ENCODE measurements at places on chromosomes 16 and 17.

GRCh38 chr16:8986111-8986510 is 22.4 kb upstream of the USP7 start:
- DNase-seq: no peak

DNA sequence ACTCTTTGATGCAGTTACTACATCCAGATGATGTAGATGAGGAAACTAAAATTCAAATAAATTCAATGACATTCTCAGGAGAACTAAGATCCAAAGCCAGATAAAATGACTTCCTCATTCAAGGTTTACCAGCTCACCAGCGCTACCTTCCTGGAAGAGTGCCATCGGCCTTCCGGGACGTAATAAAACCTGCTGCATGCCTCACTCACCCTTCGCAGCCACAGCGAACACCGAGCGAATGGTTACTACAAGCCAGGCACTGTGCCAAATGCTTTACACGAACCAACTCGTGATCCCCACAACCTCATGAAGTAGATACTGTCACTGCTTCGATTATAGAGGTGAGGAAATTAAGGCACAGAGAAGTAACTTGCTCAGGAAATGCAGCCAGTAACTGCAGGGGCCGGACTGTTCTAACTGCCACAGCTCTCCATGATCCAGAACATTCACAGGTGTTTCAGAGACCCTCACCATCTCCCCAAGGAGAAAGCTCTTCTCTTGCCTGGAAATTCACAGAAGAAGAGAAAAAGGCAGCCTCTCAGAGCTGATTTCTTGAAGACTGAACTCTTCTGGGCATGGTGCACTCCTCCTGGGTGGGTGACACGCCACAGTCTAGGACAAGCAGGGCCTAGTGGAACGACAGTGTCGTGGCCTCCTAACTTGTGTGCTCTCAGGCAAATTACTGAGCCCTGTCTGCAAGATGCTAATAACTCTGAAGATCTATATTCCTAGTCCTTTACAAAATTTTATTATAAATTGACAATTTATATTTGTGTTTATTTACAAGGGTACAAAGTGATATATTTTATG is 46.8 kb downstream of the HIC1 start:
- no peak for DNase-seq

GRCh38 chr17:59498530-59499307 is 66.7 kb upstream of the DHX40 start:
- DNase-seq: no peak

GRCh38 chr17:75241143-75241430 is 20.3 kb downstream of the GGA3 start:
- DNase-seq: no peak

DNA sequence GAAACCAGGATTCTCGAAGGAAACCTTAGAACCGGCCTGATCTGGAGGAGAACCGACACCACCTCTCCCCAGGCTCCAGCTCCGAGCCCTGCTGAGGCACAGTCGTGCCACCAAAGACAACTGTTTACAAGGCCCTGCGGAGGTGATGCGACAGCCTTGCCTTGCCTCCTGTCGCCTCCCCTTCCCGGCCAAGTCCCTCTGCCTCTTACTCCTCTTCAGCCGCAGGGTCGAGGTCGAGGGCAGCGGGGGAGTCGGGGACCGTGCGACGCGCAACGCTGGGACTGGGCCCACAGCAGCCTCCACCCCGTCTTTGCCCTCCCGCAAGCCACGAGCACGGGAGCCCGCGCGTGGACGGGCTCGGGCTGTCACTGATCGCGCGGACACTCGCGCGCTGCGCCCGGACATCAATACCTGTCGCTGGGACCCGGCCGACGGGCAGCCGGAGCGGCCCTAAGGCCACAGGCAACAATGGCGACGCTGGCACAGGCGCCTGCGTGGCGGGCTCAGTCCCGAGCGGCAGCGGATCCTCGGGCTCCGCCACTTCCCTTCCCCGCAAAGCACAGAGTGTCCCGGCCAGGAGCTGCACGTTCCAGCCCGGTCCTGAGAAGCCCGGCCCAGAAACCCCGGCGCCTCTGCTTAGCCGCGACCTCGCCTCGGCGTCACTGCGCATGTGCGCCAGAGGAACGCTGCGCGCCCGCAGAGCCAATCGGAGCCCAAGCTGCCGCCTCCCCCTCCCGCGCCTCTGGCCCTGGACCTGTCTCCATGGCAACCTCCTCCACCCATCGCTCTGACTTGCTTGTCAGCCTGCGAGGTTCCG is at the start of gene ZNF287:
Gene ZNF287 (minus strand): TSS at position 664 of the 817 bp plus-strand sequence. CDS start 1,473 bp downstream, outside the sequence.
- peak; percentile 58 for DNase-seq

DNA sequence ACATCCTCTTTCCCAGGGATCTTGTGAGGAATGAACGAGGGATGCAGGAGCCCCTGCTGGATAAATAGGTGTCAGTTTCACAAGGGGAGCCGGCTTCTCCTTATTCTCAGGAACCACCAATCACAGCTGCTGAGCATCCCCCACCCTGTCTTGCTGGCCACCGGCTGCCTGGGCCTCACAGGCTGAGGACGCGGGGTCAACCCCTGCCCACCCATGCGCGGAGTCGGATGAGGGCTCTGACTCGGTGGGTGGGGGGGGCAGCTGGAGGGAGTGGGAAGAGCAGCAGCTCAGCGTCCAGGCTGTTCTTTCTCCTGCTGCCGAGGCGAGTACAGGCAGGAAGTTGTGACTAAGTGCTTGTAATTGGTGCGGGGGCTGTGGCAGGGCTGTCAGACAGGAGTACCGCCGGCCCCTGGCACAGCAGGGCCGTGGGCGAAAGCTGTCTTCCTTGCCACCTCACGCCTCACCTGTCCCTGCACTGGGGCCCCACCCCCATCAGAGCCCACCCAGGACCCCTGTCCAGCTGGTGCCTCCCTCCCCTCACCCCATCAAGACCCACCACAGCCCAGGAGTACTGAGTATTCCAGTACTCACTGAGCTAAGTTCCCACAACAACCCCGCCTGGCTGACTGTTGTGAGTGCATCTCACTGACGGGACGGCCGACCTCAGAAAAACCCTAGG is 11.0 kb upstream of the DPEP1 start:
- DNase-seq: no peak

GRCh38 chr16:67349172-67349571 is 22.6 kb downstream of the LRRC36 start:
- peak; percentile 7 for DNase-seq

DNA sequence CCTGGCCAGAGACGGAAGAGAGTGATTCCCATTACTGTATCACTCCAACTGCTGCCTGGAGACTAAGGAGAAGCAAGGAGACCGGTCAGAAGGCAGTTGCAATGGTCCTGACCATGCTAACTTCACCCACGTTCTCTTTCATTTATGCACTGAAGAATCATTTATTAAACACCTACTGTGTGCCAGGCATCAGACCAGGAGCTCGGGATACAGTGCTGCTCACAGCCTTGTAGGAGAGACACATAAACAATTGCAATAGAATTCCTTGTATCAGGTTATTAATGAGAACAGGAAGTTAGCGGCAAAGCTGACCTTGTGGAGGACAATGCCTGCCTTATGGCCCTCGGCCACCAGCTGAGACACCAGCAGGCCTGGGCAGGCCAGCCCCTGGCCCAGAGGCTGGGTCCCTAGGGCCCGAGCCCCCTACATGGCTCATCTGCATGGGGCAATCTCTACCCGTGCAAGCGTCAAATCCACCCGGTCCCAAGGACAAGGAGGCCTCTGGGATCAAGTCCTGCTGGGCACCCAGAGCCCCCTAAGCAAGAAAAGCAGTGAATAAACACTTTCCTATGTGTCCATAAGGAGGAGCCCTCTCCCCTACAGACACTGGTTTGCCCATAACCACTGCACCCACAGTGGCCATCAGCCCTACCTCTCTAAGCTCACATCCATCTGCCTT is 8.6 kb upstream of the ENPP7 start:
- peak; percentile 37 for DNase-seq

Measured in NCI-H526 treated with DMSO at 0.1 percent for 48 hours (cell line).